Gastrocnemius medialis (tissue), 4 donors: ENCODE measurements at places on chromosomes 13 and 19.

DNA sequence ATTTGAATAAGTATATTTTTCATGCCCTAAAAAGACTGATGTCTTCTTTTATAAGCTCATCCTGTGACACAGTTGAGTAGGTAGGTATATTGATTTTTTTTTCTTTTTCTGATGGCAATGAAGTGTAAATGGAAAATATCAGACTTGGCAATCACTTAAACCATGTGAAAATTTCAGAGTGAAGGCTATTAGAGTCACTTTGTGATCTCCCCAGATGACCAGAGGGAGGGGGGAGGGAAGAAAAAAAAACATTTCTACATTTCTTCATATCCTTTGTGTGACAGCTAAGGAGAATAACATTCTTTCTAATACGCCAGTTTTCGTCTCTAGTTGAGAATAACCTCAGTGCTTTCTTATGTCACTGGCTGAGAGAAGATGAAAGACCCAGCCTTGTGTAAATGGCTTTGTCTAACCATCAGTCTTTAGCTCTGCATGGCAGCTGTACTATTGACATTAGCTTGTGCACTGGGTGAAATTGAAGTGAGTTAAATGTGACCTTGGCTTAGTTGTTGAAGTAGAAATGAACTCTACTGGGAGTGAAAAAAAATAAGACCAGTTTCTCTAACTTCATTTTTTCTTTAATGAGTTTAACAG, 332.1 kb upstream of the DACH1 start:
- DNase-seq: no peak

DNA sequence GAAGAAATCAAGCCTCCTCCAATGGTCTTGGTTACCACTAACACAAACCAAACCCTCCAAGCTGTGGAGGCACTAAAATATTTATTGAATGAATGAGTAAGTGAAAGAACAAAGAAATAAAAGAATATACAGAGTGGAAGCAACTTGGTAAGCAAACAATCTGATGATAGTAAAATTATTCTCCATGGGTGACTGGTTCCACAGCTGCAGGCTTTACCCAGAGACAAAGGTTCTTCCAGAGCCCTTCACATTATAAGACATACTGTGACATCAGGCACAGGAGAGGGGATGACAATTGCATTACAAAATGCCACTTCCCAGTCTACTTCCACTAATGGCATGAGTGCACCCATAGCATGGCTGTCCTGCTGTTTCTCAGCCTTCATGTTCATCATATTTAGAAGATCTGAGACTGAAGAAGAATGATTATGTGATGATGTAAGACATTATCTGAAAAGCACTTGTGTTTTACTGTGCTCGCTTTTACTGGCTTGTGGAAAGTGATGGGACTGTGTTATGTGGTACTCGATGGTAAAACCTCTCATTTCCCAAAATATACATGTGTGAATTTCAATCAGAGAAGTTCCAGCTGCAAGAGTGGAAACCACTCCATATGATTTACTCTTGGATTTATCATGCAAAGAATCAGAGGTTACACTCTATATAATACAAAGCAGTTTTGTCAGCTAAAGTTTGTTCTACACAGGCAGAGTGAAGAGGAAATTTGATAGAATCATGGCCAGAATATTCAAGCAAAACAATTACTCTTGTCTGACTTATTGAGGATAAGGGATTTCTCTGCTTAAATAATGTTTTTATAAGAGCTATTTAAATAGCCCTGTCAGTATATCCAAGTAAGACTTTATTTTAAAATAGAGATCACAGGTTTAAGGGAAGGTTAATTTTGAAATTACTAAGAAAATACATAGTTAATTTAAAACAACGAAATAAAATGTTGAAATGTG, 220.2 kb upstream of the NBEA start:
- no peak for DNase-seq

- no peak for DNase-seq
Observed at GRCh38 chr13:110485604-110486003, 75.9 kb downstream of the RAB20 start.

GRCh38 chr13:94112227-94112626, 367.3 kb downstream of the DCT start:
- no peak for DNase-seq

DNA sequence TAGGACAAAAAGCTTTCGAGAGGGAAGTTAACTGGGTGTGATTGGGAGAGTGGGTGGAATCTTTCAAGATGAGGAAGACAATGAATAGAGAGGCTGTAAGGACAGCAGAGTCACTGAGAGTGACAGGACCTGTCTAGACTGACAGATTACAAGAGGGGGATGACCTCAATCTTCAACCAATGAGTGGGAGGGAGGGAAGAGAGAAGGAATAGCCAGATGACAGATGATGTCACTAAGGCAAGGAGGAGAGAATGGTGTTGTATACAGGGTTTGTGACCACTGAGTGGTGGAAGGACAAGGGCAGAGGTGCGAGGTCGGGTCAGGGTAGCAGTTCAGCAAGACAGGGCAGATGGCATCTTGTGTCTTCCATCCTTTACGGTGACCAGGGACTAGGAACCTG, 5.8 kb upstream of the ILF3 start:
- DNase-seq: no peak

DNA sequence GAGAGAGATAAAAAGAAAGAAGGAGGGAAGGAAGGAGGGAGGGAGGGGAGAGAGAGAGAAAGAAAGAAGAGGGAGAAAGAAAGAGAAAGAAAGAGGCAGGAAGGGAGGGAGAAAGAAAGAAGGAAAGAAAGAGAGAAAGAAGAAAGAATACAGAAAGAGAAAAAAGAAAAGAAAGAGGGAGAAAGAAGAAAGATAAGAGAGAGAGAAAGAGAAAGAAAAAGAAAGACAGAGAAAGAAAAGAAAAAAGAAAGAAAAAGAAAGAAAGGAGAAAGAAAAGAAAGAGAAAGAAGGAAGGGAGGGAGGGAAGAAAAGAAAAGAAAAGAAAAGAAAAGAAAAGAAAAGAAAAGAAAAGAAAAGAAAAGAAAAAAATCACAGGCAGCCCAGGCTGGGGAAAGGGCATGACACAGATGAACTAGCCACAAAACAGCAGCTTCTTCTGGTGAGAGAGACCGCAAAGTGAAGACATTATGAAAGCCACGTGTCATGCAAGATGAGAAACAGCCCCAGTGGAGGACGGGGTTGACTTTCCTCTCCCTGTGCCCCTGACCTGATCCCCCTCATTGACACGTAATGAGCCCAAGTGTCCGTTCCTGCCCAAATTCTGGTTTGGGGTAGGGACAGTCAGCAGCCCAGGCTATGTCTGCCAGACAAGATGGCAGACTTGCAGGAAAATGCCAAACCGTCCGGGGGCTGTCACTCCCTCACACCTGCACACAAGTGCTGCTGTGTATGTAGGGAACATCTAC, 102.1 kb downstream of the INSR start:
- no peak for DNase-seq
